ENCODE measurements at places on chromosomes 16 and 17. TPM values are rescaled to one million over a fixed set of nuclear protein-coding genes. Genes with fewer than 3 reads are reported as not detected.

DNA sequence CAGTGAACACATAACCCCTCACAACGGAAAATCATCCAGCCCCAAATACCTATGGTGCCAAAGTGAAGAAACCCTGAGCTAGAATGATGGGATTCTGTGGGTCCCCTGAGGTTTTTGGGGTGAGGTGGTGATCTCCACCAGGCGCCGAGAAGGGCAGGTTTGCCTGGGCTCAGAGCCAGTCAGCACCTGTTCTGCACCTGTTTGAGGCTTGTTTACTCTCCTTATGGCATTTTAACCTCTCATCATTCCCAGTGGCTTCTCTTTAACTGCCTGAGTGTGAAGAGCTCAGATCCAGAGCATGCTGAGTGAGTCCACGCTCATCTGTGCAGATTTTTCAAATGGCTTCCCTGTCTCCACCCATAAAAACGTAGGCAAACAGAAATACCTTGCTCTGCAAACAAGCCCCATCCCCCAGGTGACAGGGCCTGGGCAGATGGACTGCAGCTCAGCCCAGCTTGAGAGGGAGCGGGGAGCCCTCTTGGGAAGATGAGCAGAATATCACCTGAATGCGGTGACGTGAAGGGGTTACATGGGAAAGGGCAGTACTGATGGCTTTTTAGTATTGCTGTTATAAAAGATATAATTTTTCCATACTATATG lies 40.1 kb upstream of the CLEC19A start:
- DNase-seq = no peak

- no peak for DNase-seq
These were observed 585 bp upstream of the KRT36 start for GRCh38 chr17:41490000-41490990.

- DNase-seq = no peak
These were observed 487 bp downstream of the TSR1 start for GRCh38 chr17:2335726-2336214.

DNA sequence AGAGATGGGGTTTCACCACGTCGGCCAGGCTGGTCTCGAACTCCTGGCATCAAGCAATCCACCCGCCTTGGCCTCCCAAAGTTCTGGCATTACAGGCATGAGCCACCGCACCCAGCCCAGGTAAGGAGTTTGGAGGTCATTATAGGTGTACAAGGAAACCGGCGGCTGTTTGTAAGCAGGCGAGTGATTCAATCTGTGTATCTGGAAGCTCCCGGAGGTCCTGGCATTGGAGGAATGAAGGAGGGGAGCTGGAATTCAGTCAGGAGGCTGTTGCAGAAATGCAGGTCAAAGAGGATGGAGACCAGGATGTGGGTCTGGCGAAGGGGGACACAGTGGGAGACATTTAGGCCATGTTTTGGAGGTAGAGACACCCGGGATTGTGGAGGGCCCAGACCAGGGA lies 18.8 kb downstream of the CDC42EP4 start:
- DNase-seq = no peak

DNA sequence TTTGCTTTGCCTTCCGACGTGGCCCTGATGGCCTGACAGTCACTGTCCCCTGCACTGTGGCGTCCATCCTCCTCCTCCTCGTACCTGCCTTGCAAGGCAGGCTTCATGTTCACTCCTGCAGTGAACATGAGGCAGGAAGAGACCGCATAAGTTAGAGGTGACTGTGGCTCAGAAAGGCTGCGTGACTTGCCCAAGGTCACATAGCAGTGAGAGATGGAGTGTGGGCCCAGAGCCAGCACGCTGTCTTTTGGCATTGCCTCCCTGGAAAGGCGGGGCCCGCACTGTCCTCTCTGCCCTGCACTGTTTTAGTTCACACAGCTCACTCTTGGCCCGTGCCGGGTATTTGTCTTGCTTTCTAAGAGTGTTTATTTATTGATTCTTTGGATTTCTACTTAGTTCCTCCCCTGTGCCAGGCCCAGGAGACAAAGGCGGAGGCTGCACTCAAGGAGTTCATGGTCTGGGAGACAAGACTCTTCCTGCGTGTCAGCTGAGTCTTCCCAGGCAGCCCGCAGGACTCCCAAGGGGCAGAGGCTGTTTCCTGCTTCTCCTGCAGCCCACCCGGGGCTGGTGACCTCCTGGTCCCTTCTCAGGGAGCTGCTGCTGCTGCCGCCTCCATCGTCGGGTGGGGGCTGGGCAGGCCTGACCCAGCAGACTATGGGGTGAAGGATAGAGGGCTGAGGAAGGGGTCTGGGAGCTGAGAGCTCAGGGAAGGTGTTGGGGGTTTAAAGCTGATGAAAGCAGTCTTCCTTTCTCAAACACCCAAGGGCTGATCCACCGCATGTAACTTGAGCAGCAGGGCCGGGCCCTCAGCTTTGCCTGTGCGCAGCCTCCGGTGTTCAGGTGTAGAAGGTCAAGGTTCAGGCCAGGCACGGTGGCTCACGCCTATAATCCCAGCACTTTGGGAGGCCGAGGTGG lies 12.7 kb downstream of the CYGB start:
- no peak for DNase-seq

DNA sequence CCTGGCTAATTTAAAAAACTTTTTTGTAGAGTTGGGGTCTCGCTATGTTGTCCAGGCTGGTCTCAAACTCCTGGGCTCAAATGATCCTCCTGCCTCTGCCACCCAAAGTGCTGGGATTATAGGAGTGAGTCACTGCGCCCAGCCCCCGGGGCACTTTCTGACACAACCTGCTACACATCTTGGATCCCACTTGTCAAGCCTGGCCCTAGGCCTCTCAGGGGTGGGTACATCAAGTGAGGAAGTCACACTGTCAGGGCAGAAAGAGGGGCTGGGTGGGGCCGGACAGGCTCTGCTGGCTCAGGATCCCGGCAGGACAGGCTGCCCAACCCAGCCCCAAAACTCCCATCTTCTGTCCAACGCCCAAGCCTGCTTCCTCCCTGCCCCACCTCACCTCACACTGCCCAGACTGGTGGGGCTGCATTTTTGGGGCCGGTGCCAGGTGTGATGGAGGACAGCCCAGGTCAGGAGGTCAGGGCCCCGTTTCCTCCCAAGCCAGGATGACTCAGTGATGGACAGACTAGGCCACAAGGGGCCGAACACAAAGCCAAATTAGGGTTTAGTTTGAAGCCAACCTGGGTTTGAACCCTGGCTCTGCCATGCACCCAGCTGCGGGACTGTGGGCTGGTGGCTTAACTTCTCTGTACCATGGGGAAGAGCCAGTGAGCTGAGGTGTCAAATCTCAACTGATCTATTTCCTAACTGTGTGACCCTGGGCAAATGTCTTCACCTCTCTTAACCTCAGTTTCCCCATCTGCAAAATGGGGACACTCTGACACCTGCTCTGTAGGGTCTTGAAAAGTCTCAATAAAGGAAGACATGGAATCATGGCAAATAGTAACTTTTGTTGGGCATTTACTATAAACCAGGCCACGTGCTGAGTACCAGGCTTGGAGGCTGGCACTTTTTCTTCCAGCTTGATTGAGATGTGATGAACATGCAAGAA lies 8.9 kb upstream of the PPL start:
- no peak for DNase-seq

The SEC14L5 gene
- total RNA-seq = 0.65 TPM

GRCh38 chr16:55567382-55567781 lies 898 bp downstream of the CAPNS2 start:
- no peak for DNase-seq

- no peak for DNase-seq
These were observed 57.8 kb downstream of the PDPK1 start for GRCh38 chr16:2595393-2596205.

The SLC5A2 gene
- not detected for total RNA-seq

GRCh38 chr17:31261601-31262000 lies 35.4 kb downstream of the OMG start:
- no peak for DNase-seq

- DNase-seq = no peak
These were observed 318.9 kb downstream of the MAP2K6 start for GRCh38 chr17:69733171-69734012.

DNA sequence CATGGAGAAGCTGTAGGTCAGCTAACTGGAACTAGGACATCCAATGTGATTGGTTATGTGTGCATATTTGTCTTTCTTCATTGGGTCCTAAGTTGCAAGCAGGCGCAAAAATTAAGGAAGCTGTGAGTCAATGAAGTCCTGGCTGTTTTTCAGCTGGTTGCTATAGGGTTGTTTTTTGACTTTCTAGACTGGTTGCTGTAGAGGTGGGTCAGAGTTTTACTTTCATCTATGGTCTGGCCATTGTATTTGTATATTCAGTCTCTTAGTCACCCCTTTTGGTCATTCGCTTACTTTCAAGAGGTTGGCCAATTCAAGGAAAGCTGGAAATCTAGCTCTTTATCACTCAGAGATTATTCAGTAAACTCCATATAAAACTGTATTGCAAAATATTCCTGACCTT lies 62.0 kb upstream of the AMZ2 start:
- DNase-seq = no peak

GRCh38 chr16:59773330-59773729 lies 1039.2 kb upstream of the GOT2 start:
- no peak for DNase-seq

GRCh38 chr16:88593061-88593460 lies 22.9 kb downstream of the ZC3H18 start:
- DNase-seq = no peak

DNA sequence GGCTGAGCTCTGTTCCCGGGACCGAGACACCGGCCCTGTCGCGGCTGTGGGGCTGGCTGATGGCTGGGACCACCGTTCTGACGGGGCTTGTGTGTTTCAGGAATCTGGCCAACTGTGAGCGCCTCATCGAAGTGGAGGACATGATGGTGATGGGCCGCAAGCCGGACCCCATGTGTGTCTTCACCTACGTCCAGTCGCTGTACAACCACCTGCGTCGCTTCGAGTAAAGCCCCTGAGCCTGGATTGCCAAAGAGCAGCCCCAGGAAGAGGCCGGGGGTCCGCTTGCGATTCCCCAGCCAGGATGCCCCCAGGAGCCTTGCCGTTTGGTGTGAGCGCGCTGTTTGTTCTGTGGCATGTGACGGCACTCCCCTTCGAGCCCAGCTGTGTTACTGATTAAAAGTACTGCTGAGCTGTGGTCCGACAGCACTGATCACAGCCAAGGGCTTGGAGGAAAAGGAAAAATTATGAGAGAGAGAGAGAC lies 23.0 kb downstream of the SMTNL2 start:
- no peak for DNase-seq

DNA sequence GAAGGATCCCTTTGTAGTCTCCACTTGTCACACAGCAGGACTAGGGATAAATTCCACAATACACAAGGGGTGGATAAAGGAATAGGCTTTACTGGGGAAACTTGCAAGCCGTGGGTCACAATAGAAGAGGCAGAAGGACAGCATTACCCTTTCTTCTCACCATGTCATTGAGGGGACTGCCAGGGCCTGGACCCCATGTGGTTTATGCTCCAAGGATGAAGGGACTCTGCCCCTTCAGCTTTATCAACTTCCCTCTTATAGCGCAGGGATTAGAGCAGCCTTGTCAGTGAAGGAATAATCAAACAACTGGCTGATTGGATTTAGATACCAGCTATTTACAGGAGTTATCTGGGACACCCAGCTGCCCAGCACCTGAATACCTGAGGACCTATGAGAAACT lies 89.8 kb downstream of the HS3ST2 start:
- DNase-seq = no peak

GRCh38 chr17:1166276-1166675 lies 13.5 kb downstream of the ABR start:
- DNase-seq = no peak

DNA sequence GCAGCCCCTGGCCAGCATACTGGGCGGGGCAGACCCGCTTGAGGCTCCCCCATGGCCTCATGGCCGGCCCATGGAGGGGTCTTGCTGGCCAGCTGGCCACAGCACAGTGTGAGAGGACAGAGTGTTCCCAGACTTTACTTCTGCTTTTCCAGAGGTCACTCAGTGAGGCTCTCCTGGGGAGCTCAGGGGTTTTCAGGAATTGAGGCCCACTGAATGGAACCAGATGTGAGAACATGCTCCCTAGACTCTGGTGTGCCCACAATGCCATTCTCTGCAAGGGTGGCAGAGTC lies 21.2 kb downstream of the ATP6V0D1 start:
- DNase-seq = no peak

The SEZ6L2 gene
- 6.1 TPM for total RNA-seq

DNA sequence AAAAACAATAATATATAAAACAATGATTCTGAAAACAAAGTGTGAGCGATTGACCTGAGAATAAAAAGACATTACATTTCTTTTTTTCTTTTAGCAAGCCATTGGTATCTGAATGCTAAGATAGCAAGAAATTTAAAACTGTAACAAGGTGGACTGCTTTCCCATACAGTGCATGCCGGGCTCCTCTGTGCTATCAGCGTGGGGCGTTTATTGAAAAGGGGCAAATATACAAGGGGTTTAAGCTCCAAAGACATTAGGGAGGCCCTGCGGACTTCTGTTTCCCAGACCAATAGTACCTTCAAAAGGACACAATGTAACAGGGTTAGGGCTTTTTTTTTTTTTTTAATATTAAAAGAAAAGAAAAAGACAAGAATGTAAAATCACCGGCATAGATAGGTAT lies 261.3 kb downstream of the ZFHX3 start:
- no peak for DNase-seq

- no peak for DNase-seq
These were observed 29.8 kb downstream of the LRRC36 start for GRCh38 chr16:67356396-67356795.

The TMEM235 gene
- total RNA-seq = not detected

DNA sequence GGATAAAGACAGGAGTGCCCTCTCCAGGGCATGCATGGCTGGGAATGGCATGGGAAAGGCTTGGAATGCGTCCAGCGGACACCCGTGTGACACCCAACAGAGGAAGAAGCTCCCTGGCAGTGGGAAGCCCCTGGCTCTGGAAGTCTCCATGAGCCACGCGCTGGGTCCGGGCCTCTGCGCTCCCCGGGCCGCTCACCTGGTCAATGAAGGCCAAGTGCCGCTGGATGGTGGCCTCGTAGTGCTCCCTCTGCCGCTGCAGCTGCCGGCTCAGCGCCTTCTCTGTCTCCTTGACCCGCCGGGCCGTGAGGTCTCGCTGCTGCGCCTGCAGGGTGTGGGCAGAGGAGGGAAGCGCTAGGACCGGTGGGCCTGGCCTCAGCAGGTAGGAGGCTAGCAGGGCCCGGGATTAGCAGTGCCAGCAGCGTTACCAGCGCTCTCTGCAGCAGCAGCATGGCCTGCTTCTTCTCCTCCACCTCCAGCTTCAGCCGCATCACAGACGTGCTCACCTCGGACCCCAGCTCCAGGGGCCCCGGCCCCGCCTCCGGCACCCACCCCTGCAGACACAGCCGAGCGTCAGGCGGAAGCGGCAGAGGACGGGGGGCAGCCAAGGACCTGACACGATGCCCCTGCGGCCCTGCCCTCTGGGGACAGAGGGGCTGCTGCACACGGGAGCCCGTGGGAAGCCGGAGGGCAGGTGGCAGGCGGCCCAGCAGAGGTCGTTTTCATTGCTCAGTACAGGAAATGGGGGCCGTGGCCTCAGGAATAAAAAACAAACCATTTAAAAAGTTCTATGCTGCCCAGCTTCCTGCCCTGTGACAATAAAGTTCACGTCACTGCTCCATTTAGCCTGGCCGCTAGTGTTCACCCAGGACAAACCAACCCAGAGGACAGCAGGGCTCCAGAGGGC lies 26.0 kb downstream of the CEP131 start:
- DNase-seq = no peak

All from omental fat pad (tissue), 4 donors.